HepG2 (cell line): ENCODE measurements at places on chromosomes 6 and 20.

- DNase-seq = no peak
Measured at GRCh38 chr6:2020909-2021308, 224.5 kb downstream of the GMDS start.

DNA sequence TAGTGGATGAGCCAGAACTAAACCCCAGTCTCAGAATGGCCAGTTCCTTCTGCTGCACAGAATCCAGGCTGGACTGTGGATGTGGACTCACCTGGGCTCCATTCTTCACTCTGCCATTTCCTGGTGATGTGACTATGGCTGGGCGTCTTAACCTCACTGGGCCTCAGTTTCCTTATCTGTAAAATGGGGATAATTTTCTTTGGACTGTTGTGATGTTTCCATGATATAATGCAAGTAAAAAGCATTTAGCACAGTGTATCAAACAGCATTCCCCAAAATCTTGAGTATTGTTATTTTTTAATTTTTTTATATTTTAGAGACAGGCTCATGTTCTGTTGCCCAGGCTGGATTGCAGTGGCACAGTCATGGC, 5.9 kb upstream of the IP6K3 start:
- no peak for DNase-seq

- no peak for DNase-seq
Measured at GRCh38 chr6:144624246-144624645, 339.1 kb downstream of the UTRN start.

- DNase-seq = peak; percentile 9
Measured at GRCh38 chr6:71510057-71510713, 221.6 kb downstream of the OGFRL1 start.

GRCh38 chr6:43916924-43917877, 147.2 kb downstream of the VEGFA start:
- peak; percentile 92 for DNase-seq

DNA sequence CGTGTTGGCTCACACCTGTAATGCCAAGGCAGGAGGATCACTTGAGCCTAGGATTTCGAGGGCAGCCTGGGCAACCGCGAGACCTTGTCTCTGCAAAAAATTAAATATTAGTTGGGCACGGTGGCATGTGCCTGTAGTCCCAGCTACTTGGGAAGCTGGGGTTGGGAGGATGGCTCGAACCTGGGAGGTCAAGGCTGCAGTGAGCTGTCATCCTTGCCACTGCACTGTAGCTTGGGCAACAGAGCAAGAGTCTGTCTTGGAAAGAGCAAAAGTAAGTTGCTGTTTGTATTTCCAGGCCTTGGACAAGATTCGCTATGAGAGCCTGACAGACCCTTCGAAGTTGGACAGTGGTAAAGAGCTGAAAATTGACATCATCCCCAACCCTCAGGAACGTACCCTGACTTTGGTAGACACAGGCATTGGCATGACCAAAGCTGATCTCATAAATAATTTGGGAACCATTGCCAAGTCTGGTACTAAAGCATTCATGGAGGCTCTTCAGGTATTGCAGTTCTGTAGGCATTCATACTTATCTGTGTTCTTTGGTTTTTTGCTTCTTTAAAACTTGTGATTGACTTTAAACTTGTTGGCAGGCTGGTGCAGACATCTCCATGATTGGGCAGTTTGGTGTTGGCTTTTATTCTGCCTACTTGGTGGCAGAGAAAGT, 2.3 kb downstream of the HSP90AB1 start:
- no peak for DNase-seq

DNA sequence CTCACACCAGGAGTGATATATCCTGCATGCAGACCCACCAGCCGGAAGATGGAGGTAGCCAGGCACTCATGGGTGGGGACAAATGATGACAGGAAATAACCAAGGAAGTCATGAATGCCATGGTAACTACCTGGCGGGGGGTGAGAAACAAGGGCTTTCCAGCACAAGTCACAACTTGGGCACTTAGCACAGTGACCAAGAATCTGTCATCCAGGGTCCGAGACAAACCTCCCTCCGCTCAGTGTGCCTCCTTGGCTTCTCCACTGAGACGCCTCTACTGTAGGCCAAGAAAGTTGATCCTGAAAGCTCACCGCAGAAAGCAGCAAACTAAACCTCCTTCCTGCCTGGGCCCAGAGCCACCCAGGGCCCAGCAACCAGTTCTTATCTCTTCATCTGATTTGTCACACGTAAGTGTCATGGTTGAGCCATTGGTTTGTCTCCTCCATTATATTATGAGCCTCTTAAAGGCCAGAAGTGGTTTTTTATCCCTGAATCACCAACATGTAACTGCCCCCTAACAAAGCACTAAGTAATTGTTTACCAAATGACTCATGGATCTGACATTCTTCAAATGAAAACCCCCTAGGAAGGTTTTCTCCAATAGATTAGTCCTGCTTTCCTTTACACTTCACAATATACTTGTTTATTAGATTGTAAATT, 84.3 kb upstream of the TAB2 start:
- DNase-seq = peak; percentile 63

DNA sequence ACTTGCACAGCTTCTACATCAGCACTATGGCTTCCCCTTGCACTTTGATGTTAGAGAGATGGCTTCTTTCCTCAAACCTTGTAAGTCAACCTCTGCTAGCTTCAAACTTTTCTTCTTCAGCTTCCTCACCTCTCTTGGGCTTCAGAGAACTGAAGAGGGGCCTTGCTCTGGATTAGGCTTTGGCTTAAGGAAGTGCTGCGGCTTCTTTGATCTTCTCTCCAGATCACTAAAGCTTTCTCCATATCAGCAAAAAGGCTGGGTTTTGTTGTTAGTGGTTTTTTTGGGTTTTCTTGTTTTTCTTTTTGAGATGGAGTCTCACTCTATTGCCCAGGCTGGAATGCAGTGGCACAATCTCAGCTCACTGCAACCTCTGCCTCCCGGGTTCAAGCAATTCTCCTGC, 24.0 kb downstream of the CDK5RAP1 start:
- no peak for DNase-seq

- DNase-seq = no peak
Measured at GRCh38 chr20:54794110-54794509, 318.7 kb downstream of the DOK5 start.

GRCh38 chr6:11043378-11043960, 636 bp downstream of the ELOVL2 start:
- DNase-seq = no peak

DNA sequence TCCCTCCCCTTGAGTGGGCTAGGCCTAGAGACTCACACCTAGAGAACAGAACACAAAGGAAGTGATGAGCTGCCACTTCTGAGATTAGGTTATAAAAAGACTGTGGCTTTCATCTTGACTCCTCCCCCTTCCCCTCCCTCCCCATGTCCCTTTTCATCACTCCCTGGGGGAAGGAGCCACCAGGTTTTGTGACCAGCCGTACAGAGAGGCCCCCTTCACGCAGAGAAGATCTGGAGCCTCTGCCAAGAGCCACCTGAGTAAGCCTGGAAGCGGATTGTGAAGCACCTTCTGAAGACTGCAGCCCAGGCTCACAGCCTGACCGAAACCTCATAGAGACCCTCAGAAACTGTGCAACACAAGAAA, 118.4 kb upstream of the NXT1 start:
- no peak for DNase-seq

DNA sequence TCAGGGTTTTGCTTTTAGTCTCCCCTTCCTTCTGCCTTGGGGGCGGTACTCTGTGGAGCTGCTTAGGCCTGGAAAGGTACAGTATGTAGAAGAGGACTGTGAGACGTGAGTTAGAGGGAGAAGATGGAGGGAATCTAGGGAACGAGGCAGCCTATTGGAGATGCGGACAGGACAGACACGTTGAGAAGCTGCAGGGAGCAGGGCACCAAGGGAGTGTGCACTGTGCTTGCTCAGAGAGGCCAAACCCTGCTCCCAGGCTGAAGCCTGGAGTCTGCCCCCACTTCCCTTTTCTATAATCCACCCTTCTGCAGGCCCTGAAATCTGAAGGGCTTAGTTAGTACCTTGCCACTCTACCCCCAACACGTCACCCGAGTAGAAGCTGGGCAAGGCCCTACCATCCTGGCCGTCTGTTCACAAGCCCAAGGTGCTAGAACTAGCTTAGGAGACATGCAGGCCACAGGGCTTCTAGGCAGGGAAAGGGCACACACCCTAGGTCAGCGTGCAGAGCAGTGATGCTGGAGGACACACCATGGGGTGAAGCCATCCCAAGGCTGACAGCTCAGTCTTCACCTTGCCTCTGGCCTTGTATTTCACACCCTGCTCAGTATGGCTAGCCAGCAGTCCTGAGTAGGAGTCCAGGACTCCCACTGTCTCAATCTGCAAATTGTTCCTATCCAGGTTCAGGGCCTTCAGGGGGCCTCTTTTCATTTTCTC, 6.9 kb downstream of the TP53INP2 start:
- no peak for DNase-seq

GRCh38 chr20:3764659-3765058, 2.9 kb downstream of the ADISSP start:
- DNase-seq = no peak

- DNase-seq = peak; percentile 8
Measured at GRCh38 chr6:98292810-98293209, 541.6 kb upstream of the POU3F2 start.
